ENCODE measurements at places on chromosomes 2 and 18. TPM values are rescaled to one million over a fixed set of nuclear protein-coding genes. Genes with fewer than 3 reads are reported as not detected.

GRCh38 chr2:130913891-130914290 is 77.2 kb downstream of the ARHGEF4 start:
- DNase-seq = no peak

- no peak for DNase-seq
Measured at GRCh38 chr18:70235478-70235877, 30.0 kb upstream of the RTTN start.

The INSIG2 gene
- 21.7 TPM for total RNA-seq

The THSD7B gene
- not detected for total RNA-seq

DNA sequence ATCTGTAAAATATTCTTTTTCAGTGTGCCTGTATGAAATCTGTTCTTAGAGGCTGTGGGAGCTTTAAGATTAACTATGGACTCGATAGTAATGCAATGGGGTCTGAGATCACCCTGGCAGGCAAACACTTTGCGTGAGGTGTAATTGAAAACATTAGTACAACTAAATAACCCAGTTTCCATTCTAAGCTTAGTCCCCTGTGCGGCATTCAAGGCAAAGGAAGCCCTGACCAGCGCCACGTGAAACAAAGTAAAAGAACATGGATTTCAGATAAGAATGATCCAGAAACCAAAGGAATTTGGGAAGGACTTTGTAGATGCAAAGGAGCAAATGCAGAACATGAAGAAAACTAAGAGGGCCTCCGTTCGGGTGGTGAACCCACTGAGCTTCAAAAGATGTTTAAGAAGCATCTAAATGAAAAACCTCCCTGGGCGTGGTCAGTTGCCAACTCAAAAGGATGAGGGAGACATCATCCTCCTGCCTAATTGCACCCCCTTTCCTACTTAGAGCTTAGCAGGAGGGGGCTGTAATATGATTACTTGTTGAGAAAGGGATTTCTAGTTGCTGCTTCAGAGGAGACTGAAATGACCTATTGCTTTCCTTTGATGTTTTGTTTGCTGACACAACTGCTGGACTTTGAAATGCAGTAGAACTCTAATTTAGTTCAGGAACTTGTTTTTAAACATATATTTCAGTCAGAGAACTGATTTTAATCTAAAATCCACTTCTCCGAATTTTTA is 7.9 kb upstream of the CETN1 start:
- DNase-seq = no peak

The CNGA3 gene
- total RNA-seq = not detected

The MC4R gene
- not detected for total RNA-seq

The HOXD3 gene
- total RNA-seq = not detected

GRCh38 chr2:26469092-26469710 is 8.7 kb downstream of the OTOF start:
- no peak for DNase-seq

DNA sequence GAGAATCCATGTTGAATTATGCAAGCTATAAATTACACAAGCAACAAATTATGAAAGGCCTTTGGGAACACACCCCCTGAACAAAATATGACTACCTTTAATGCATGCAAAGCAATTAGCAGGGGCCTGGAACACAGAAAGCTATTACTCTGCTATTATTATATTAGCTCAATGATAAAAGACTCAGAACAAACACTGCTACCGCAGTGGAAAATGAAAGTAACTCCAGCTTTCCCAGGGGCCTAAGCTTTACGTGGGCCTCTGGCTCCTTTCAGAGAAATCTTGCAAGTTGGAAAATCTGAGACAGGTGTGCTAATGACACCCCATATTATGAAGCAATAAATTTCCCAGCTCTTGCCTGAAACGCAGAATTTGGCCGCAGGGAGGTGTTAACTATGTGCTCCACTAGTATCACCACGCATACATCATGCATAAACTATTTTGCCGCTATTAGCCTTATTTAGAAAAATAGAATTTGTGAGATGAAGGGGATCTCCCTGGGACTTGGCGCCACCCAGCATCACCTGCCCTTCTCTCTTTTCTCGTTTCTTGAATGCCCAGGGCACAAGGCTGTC is 321.6 kb upstream of the LYPD1 start:
- no peak for DNase-seq

DNA sequence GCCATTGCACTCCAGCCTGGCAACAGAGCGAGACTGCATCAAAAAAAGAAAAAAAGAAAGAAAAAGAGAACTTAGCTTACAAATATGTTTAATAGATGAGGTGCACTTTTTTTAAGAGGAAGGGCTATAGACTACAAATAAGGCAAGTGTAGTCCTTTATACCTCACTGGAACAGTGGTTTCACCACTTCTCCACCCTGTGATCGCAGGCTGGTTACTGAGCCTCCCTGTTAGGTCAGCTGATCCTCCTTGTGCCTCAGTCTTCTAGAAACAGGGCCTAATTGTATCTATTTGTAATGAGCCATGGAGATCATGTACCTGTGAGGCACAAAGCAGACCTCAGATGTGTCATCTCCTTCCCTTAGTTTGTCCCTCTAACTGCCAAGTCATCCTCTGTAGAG is 4.5 kb downstream of the CXCR2 start:
- DNase-seq = no peak

DNA sequence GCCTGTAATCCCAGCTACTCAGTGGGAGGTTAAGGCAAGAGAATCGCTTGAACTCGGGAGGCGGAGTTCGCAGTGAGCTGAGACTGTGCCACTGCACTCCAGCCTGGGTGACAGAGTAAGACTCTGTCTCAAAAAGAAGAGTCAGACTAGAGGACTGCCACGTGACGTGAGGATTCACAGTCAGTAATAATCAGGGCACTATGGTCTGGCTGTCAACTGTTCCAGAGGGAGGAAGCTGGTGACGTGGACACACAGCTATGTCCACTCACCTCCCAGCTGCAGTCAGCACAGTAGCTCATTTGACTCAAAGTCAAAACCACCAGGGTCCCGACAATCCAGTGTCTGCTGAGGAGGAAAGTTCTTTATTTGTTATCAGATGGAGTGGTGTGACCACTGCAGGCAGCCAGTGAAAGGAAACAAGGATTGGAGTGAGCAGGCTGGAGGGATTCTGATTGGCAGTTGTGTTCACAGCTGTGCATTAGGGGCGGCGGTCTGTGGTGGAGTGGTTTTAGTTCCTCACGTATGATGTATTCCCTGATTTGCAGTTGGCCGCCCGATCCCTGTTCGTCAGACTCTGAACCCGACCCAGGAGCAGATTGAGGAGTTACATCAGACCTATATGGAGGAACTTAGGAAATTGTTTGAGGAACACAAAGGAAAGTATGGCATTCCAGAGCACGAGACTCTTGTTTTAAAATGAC is 37.9 kb downstream of the MOGAT1 start:
- DNase-seq = no peak

- no peak for DNase-seq
Measured at GRCh38 chr2:24961903-24962302, 9.9 kb downstream of the DNAJC27 start.

- DNase-seq = no peak
Measured at GRCh38 chr2:74375838-74376237, 4.3 kb downstream of the DCTN1 start.

DNA sequence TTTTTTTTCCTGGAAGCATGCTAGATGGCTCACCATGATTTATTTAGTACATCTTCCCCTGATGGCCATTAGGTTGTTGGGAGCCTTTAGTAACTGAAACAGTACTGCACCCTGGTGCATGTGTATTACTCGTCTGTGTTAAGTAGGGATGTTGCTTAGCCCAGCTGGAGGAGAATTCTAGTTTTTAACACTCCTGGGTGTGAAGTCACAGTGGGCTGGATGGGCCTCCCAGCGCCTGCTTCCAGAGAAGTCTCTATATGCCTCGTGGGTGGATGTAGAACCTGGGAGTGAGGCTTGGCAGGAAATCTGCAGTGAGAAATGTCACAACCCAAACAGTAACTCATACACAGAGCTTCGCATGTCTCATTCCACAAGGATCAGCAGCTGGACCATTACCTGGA is 28.9 kb upstream of the NT5DC4 start:
- DNase-seq = no peak

The CHRND gene
- not detected for total RNA-seq

The TPO gene
- total RNA-seq = not detected

GRCh38 chr2:188272121-188272520 is 19.6 kb upstream of the GULP1 start:
- no peak for DNase-seq
